Spinal cord (tissue), 10 donors: ENCODE measurements at places on chromosomes 12 and 14. TPM values are rescaled to one million over a fixed set of nuclear protein-coding genes. Genes with fewer than 3 reads are reported as not detected.

Gene MYRFL
- total RNA-seq = 0.50 TPM

Gene SERPINA12
- not detected for total RNA-seq

Gene HOXC13
- 0.10 TPM for total RNA-seq

Gene ADGRD1
- total RNA-seq = 15.4 TPM

Gene MANSC4
- not detected for total RNA-seq

Gene GALNT8
- total RNA-seq = 13.1 TPM

Gene SLC8A3
- 39.9 TPM for total RNA-seq

- DNase-seq = no peak
These were observed 7.0 kb upstream of the CRACR2A start for GRCh38 chr12:3759878-3760277.

DNA sequence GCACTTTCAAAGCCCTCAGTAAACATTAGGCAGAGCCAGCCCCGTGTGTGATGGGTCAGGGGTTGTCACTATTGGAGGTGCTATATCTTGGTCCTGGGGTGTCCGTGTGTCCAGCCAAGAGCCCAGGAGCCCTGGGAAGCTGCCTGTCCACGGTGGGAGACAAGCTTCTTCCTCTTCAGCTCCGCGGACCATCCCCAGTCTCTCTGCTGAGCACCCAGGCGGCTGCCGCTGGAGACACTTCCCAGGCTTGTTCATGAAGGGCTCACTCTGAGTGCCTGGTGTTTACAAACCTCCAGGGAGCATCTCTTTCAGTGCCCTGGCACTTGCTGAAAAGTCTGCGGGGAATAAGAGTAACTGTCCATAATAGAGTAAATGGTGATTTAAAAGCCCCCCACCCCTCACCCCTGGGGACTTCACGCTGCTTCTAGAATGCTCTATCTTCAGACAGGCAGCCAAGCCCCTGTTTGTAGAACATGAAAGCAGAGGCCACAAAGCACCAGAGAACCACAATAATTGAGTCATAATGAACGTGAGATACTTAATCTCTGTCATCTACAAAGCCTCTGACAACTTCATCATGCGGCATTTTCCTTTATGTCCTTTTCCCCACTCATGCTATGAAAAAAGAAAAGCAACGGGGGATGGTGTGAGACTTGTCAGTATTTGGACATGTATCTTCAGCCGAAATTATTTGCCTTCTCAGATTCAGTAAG lies 178.6 kb downstream of the TMEM132C start:
- DNase-seq = peak; percentile 52

DNA sequence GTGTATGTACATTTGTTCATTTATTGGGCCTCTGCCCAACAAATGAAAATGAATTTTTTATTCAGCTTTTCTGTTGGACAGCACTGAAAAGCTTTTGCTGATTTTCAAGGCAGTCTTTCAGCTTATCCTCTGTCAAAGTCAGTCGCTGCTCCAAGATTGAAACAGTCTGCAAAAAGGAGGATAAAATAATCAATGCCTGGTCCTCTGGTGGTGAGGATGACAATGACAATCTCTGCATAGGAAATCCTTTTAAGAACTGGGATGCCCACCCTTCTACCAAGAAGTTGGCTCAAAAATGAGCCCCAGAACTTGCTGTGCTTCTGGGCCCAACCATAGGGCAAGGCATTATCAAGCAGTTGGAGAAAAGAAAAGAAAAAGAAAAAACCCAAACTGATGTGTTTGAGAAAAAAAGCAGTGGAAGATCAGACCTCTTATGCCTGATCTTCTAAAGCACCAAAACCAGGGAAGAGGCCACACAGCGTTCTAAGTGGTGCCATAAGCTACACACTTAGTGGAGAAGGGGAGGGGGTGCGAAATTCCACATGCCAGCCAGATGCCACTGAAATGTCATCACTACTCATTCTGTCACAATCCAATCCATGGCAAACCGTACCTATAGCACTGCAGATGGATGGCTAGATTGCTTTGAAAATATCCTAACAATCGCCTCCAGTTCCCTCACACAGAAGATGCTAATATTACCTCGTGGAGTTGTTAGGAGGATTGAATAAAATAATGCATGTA lies 69.0 kb upstream of the DUSP6 start:
- no peak for DNase-seq

DNA sequence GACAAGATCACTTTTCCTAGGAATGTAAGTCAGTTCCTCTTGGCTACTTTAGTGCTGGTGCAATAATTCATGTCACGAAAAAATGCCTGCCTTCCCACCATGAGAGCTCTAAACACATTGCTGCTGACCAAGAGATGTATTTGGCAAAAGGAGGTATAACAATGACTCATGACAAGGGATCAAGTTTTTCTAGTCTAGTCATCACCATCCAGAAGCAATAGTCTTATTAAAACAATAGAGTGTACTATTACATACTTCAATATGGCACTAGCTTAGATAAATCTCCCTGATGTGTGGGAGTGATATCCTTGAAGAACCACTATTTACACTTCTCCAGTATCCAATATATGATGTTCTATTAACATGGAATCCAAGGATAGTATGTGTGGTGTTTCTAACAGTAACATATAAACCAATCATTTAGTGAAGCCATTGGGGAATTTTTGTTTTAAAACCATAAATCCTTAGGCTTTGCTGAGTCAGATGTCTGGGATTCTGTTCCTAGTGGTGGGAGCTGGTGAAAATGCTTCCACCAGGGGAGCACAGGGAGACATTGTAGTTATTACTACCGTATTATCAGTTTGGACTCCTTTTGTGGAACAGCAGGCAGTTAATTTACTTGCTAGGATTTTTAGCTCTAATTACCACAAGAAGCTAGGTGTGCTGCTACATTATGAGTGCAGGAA lies 1387.5 kb downstream of the LRFN5 start:
- DNase-seq = no peak

- DNase-seq = no peak
These were observed 19.3 kb downstream of the JAG2 start for GRCh38 chr14:105149146-105149781.

GRCh38 chr12:51421266-51421884 lies 3.3 kb upstream of the SLC4A8 start:
- DNase-seq = peak; percentile 83

DNA sequence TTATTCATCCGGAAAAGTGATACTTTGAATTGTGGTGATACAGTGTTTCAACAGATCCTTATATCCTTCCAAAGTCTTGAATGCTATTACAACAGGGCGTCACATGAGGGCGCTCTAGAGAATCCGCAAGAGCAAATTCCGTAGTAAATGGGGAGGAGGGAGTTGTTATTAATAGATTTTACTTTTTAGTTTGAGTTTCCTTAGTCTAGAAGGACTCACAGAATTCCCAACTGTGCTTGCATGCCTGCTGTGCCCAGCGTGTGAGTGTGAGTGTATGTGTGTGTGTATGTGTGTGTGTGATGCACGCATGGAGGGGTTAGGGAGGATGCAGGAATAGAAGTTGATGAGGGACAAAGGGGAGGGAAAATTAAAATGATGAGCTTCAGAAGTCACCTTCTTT lies 375.3 kb downstream of the C12orf75 start:
- DNase-seq = peak; percentile 88

- DNase-seq = no peak
These were observed 89.0 kb upstream of the TRAF3 start for GRCh38 chr14:102688290-102688689.

- DNase-seq = no peak
These were observed 212.5 kb downstream of the CRADD start for GRCh38 chr12:93889516-93890212.

GRCh38 chr12:55173456-55173855 lies 47.2 kb downstream of the OR9K2 start:
- no peak for DNase-seq
